ENCODE measurements at places on chromosomes 7 and 10.

- DNase-seq: no peak
These were observed 108.1 kb downstream of the EEPD1 start for GRCh38 chr7:36261019-36261754.

DNA sequence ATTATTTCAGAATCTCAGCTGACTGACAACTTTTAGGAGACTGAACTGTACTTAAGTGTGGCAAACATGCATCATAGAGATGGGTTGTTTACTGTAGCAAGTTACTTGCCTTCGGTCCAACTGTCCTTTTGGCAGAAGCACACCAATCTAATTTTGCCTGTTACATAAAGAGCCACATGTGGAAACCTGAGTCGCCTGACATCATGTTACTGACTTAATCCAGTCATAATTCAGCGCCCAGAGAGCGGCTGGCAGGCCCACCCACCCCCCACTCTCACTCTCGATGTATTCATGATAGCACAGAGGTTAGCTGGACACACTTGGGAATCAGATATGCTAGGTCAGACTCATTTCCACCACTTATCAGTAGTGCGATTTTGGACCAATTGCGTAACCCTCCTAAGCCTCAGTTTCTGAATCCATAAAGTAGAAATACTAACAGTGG, 57.3 kb upstream of the CAPZA2 start:
- no peak for DNase-seq

- DNase-seq: peak; percentile 46
These were observed 75.9 kb downstream of the RGS10 start for GRCh38 chr10:119466655-119467054.

GRCh38 chr7:45007571-45008328, 7.7 kb downstream of the CCM2 start:
- no peak for DNase-seq

GRCh38 chr10:98267069-98267893, 713 bp downstream of the LOXL4 start:
- no peak for DNase-seq
